Psoas muscle (tissue), 8 donors: ENCODE measurements at places on chromosomes 16 and 17.

GRCh38 chr17:9208381-9209105 lies 187.2 kb downstream of the NTN1 start:
- no peak for DNase-seq

GRCh38 chr16:50453446-50453845 lies 84.7 kb upstream of the BRD7 start:
- DNase-seq: no peak

DNA sequence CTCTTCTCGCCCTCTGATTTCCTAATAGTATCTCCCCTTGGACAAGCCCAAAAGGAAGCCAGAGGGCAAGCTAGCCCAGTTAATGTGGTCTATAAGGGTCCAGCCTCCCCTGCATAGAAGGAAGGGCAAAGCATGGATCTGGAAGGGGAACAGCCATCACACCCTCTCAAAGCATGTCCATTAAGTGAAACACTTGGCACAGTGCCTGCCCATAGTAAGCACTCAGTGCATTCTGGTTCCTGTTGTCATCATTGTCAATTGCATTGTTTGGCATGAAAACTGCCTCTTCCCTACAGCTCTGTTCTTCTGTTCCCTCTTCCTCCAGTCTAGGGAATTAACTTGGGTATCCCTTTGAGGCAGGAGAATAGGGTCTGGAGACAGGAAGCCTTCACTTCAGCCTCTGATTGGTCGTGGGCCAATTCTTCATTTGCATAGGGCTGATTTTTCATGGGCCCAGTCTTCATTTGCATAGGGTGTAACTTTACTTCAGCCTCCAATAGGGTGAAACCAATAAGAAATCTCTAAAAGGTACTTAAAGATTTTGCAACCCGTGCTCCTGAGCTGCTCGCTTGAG lies 81.4 kb downstream of the C17orf67 start:
- no peak for DNase-seq

DNA sequence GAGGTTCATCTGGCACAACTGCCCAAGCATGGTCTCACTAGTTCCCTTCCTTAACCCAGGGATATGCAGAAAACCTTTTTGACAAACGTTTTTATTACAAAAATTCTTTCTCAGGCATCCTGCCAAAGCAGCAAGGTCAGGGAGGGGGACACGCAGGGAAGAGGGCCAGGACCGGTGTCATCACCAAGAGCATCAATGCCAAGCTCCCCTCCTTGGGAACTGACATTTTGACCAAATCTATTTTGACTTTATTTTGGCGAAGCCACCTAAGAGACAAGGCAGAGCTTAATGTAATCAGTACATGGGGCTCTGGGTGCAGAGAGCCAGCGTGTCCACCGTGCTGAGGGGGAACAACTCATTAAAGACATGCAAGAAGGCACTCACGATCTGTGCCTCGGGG lies 265.2 kb downstream of the CBLN1 start:
- no peak for DNase-seq

GRCh38 chr16:65124596-65124995 lies 2.7 kb upstream of the CDH11 start:
- no peak for DNase-seq
